HL-60 (cell line): ENCODE measurements at places on chromosomes 1 and 21.

- no peak for DNase-seq
Observed at GRCh38 chr21:41210426-41211059, 42.6 kb downstream of the BACE2 start.

GRCh38 chr1:55210990-55211801 lies 4.0 kb downstream of the USP24 start:
- DNase-seq: no peak

GRCh38 chr1:108554682-108555427 lies 5.0 kb upstream of the EEIG2 start:
- no peak for DNase-seq

DNA sequence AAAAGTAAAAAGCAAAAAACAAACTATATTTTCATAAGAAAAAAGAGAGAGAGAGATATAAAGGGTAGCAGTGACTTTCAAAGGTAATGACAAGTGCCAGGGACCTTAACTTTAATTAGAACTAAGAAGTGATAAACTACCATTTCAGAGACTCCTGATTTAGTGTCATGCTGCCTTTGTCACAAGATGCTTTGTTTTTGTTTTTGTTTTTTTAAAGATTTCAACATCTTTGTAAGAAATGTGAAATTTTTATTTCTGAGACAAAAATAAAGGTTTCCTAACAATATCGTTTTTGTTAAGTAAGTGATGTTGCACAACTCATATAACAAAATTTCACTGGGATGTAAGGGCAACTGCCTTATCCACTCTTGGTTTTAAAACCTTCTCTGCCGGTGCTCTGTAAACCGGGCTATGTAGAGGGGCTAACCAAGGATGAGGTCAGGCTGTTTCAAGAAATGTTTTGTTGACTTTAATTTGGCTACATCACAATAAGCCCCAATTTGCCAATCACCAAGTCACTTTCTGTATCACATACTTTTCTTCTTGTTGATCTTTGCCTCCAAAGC lies 35.2 kb upstream of the SYT2 start:
- DNase-seq: no peak

DNA sequence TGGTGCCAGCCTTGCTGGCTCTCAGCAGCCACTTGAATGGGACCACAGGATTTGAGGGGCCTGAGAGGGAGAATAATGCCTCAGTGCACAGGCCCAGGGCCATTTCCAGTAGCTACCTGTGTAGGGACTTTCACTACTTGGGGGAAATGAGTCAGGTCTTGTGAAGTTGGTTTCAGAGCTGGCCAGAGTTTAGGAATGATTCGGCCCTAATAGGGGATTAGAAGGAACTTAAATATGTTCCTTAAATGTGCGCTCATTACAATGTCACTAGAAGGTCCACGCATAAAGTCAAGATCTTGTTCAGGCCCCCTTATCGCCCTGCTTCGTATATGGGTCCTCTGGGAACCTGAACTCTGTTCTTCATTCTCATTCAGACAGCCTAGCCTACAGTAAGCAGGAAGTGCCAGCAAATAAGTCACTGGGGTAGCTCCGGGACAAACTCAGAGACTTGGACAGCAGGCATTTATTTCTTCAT lies 5.6 kb upstream of the AKR1A1 start:
- DNase-seq: no peak

DNA sequence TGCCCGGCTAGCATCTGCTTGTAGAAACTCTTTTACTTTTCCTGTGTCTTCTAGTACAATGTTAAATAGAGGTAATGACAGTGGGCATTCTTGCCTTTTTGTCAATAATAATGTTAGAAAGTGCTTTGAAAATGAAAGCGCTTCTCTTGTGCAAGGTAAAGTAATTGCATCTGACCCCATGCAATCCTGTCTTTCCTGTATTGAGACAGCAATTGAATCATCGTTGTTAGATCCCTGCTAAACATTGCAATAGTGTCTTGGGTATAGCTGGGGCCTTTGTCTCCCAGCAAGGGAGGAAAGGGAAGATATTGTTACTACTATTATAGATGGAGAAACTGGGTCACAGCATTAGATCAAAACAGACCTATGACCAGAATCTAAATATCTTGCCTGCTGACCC lies 80.9 kb downstream of the TLR5 start:
- DNase-seq: peak; percentile 21

DNA sequence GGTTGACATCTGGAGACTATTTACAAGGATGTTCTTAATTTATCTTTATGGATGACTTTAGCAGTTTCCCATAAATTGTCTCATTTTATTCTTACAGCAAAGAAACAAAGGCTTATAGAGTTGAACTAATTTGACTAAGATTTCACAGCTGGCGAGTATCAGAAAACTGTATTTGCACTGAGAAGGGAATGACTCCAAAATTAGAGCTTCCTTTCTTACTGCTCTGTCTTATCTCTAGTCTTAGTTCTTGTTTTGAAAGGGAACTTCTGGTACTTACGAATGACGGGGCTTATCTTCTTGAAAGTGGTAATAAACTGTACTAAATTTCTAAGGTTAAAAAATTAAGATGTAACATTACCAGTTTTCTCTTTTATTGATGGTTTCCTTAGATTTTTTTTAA lies 13.6 kb downstream of the CNST start:
- DNase-seq: no peak

GRCh38 chr1:68119445-68119844 lies 69.0 kb upstream of the DIRAS3 start:
- no peak for DNase-seq

- no peak for DNase-seq
Observed at GRCh38 chr1:232339073-232339472, 290.9 kb downstream of the SIPA1L2 start.

GRCh38 chr1:167612587-167613385 lies 17.2 kb upstream of the RCSD1 start:
- DNase-seq: no peak

GRCh38 chr1:238141353-238141752 lies 250.6 kb upstream of the ZP4 start:
- no peak for DNase-seq

GRCh38 chr1:214524824-214525223 lies 26.6 kb downstream of the PTPN14 start:
- DNase-seq: no peak

GRCh38 chr1:168504064-168504837 lies 39.5 kb downstream of the XCL2 start:
- DNase-seq: peak; percentile 100

GRCh38 chr1:161989786-161990185 lies 33.9 kb downstream of the OLFML2B start:
- peak; percentile 88 for DNase-seq

DNA sequence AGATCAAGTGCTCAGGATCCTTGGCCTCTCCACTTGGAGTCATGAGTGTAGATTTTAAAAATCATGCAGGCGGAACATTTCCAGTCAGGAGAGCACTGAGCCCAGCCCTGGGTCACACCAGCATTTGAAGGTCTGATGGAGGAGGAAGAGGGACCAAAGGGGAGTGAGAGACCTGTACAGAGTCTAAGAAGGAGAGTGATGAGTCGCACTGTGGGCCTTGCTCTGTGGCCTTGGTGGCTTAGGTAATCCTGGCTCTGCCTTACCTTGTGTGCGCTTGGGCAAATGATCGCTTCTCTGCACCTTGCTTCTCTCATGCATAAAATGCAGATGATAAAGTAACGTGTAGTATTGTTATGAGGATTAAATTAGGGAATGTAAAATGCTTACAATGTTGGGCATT lies 225.3 kb downstream of the SDCCAG8 start:
- DNase-seq: no peak

DNA sequence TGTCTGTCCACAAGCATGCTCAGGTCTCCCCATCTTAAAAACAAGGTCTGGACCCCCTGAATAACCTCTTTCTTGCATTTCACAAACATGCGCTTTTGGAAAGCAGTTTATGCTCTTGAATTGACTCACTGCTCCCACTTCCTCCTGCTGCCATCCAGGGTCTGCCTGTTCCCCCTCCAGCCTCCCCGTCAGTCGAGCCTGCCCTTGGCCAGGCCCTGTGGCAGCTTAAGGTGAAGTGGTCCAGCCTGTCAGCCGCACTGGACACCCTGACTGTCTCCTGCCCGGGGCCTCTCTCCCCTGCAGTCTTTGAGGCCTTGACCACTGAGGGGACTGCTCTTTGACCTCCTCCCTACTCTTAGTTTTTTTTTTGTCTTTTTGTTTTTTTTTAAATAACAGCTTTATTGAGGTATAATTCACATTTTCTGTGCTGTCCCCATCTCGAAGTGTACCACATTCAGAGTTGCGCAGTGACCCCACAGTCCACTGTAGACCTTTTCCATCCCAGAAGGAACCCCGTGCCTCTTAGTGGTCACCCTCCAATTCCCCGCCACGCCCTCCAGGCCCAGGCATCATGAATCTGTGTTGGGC lies 18.3 kb downstream of the GPR137B start:
- DNase-seq: no peak

DNA sequence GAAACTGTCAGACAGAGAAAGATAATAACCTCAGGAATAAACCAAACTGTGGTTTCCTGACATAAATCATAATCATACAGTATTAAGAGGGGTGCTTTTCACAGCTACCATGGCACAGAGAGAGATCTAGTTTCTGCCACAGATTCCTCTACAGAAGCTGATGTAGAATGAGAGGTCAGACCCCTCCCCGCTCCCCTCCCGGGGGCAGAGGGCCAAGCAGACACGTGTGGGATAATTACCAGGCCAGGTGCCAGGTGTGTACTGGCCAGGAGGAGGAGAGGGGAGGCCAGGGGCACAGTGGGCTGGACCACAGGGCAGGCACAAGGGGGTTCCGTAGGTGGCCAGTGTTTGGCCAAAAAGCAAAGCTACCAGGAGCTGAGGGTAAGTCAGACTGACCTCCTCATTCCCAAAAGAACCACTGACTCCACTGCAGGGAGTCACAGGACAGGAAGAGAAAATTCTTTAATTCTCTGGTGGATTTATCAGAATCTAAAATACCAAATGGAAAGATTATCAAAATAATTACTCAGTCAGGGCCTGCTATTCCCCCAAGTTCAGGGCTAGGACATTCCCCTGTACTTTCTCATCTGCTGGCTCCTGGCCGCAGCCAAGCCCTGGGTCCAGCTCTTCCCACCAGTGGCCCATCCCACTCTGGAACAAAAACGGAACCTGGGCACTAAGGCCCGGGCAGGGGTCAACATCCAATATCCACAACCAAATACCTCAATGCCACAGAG lies 30.0 kb downstream of the C2CD2 start:
- no peak for DNase-seq

DNA sequence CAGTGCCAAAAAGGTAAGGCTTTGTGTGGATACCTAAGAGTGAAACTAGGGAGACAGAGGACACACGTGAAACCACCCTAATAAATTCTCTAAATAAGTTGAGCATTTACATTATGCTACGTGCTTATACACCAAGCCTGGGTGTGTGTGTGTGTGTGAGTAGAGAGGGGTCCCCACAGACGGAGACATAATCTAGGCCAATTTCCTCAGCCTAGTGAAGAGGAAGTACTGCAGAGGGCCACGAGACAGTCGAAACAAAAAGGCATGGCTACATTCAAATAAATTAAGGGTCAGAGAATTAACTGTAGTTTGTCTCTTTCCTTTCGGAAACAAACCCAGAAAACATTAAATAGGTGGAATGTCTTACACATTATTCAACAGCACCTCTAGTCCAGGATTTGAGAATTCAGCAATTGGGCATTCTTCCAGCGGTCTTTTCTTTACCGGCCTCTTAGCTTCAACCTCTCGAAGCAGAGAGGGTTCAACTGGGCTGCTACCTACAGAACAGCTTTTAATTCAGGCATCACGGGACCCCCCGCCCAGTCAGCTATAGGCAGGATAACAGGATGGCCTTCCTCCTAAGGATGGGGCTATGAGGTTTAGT lies 75.0 kb downstream of the DESI2 start:
- DNase-seq: no peak

DNA sequence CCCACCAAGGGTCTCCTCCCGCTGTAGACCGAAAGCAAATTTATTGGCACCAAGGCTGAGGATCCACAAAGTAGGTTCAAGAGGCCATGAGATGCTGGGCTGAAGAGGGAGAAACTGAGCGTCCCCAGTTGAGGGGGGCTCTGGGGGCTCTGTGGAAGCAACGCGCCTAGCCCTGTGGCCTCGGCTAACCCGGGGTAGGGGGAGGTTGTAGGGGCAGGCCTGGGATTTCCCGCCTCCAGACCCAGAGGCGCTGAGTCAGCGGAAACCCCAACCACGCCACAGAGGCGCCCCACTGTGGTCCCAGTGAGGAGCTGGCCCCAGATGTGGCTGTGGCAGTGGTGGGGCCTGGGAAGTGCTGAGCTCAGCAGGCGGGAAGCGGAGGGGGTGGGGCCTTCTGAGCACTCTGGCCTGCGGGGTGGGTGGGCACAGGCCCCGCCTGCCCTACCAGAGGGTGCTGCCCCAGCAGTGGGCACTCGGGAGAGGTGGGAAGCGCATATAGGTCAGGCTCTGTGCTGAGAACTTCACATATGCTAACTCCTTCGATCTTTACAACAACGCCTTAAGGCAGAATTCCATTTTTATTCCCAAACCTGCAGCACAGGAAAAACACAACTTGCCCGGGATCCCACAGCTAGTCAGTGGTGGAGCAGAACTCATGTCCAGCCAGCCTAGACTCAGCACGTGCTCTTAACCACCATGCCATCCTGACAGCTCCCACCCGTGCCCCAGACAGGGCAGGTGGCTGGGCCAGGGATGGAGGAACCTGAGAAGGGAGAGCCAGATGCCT lies 1.5 kb upstream of the COL16A1 start:
- DNase-seq: peak; percentile 34

GRCh38 chr1:51295926-51296325 lies 34.4 kb downstream of the TTC39A start:
- no peak for DNase-seq

DNA sequence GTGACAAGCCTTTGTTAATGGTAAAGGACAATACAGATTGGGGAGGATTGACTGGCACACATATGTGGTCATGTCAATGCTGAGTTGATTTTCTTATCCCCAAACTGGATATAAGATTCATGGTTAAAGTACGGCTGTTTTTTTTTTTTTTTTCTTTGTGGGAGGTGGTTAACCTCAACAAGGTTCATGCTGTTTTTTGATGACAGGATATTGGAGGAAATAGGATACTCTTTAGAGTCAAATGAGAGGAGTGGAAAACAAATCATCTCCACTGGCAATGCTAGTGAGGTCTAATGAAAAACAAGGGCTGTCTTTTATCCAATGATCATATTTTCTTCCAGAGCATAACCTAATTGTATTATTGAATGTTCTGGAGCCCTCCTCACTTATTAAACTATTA lies 140.2 kb downstream of the FAM78B start:
- DNase-seq: no peak
